ENCODE measurements at places on chromosomes 12 and 14.

DNA sequence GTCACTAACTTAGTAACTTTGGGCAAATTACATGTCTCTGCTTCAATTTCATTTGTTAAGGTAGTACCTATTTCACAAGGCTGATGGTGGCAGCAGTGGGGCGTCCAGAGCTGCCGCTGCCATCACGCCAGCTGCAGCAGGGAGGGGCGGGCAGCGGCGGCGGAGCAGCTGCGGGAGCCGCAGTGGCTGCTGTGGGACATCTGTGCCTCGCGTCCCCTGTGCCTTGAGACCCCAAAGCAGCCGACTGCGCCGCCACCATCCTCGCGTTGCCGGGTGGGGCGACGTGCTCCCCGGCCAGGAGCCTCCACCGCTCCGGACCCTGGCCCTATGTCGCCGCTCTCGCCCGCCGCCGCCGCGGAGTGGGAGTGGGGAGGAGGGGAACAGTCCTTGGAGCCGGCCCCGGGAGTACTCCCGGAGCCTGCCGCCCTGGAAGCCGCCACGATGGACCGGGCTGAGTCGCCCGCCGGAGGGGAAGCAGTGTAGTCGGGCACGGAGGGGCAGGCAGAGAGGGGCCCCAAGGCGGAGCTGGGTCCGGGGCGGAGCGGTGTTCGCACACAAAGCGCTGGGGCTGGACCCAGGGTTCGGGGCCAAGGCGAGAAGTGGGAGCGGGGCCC is 51.4 kb downstream of the A2M start:
- peak; percentile 69 for DNase-seq
- H3K4me3 ChIP-seq = peak overlapping the region; percentile 75
- H3K27ac ChIP-seq = peak overlapping the region; percentile 7

GRCh38 chr14:104723651-104724406 is at the start of gene ADSS1:
TSS of gene ADSS1 (plus strand) at chr14:104724229. CDS start at chr14:104724271, 42 bp downstream.
- H3K4me3 ChIP-seq = peak within 1 kb of the TSS; percentile 69
- peak; percentile 67 for DNase-seq
- peaks cover 14% of the 10 kb centered on the region for H3K36me3 ChIP-seq
- H3K27me3 ChIP-seq = peaks cover 25% of the 10 kb centered on the region

DNA sequence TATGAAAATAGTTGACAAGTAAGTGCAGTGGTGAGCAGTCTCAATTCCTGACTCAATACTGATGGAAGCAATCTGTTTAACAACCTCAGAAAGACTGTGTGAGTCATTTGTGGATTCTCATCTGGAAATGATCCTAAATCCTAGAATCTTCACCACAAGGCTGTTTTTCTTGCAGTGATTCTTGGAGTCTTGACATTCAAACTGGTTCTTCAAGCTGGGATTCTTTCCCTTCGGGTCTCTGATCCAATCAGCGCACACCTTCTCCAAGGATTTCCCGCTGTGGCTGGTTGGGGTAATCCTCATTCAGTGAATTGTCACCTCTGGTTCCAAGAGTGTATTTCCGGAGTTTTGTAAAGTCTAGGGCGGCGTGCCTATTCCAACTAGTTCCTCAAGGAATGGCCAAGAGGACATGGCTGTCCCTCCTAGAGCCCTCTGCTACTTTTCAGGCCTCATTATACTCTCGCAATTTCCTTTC is 37.7 kb upstream of the FOXJ2 start:
- no peak for DNase-seq
- no peak overlapping the region for H3K27ac ChIP-seq
- H3K36me3 ChIP-seq = peaks cover 17% of the 10 kb centered on the region
- H3K4me1 ChIP-seq = peaks cover 22% of the 10 kb centered on the region
- H3K4me3 ChIP-seq = no peak overlapping the region
- H3K27me3 ChIP-seq = peaks cover 2% of the 10 kb centered on the region

DNA sequence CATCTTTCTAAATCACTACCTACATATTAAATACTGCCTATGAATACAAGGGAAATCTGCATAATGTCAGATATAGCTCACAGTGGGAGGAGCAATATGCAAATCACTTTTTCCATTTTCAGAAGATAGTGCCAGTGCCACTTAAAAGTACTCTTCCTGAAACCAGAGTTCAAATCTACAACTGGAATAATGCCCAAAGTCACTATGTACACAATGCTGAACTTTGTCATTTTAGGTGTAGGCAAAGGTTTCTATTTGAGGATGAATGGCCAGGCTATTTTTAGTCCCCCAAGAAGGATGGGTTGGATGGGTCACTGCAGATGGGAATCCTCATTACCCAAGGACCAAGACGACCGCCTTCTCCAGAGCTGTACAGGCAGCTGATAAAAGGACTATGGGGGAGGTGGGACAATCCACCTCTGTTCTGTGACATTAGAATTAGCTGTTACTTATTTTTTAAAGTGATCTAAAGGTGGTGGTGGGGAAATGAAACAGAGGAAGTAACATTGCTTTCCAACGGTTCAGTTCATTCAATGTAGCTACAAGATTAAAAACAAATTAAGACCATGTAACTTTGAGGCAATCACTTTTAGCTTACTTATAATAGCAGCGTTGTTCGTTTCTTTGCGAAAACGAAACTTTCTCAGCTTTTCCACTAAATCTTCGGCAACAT is 5.6 kb downstream of the GMFB start:
- peaks cover 17% of the 10 kb centered on the region for H3K4me1 ChIP-seq
- H3K36me3 ChIP-seq = peaks cover 19% of the 10 kb centered on the region
- no peak overlapping the region for H3K27ac ChIP-seq

DNA sequence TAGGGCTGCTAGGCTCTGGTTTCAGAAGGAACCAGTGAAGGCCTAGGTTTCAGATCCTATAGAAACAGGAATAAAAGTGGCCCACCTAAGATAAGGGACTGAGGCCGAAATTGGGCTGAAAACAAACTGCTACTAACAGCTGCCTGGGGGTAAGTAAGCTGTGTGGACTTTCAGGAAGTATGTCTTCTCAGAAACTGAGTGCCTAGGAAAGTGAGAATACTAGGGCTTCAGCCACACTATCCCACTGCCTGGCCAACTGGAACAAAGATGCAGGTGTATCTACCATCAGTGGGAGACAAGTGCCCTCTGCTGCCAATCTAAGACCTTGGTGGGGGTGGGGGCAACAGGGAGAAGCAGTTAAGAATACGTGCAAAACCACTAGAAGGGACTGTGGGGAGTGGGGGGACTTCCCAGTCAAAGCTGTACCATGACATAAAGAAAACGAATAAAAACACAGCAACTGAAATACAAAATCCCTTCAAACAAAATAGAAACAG is 82.5 kb downstream of the MED13L start:
- H3K4me1 ChIP-seq = peaks cover 15% of the 10 kb centered on the region
- no peak overlapping the region for H3K27ac ChIP-seq
- H3K27me3 ChIP-seq = peaks cover 2% of the 10 kb centered on the region
- no peak for DNase-seq

DNA sequence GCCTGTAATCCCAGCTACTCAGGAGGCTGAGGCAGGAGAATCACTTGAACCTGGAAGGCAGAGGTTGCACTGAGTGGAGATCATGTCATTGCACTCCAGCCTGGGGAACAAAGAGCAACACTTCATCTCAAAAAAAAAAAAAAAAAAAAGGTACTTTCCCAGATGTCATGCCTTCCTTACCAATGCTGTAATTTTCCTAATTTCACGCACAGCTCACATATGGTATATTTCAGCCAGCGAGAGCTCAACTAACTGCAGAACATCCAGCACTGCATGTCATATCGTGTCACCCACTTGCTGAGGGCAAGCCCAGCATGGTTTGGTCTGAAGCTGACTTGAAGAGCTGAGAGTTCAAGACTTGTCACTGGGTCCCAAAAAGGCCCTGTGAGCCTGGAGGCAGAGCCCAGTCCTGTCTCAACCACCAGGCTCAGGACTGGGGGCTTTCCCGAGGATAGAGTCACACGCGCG is 29.0 kb downstream of the NFKBIA start:
- H3K4me3 ChIP-seq = no peak overlapping the region
- H3K27me3 ChIP-seq = peaks cover 3% of the 10 kb centered on the region

All from endothelial cell (in vitro differentiated cells).